ENCODE measurements at places on chromosomes 4 and X.
A peak's percentile ranks its signal among the peaks of the same experiment; 100 is the strongest.

DNA sequence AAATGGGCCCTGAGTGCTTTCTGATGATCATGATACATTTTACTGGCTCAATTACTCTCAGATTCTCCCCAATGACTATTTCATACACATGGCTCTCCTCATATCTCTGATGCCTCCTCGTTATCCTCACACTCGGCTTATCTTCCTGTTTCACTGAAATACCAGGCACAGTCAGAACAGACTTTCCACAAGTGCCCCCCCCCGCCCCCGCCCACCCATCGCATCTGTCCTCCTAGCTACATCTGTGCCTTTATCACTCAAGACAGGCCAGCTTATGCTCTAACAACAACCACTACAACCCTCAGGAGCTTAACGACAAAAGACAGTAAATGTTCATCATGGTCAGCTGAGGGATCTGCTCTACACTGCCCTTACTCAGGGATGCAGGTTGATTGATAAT lies 610.6 kb upstream of the DIPK2B start:
- DNase-seq, result no peak

DNA sequence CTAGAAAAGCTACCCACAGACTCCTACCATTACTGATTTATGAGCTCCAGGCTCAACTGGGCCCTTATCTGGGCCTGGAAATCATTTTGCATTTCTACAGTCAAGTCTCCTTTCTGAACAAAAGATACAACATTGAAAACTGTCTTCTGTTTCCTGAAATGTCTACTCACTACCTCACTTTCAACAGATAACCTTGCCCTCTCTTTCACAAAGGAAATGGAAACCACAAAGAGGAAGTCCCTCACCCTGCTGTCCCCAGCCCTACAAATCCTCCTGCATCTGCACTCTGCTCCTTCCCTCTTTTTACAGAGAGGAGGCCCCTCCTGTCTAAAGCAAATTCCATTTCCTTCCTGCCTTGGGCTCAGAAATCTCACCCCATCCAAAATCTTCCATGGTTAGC lies 24.8 kb upstream of the CYBB start:
- no peak for DNase-seq

DNA sequence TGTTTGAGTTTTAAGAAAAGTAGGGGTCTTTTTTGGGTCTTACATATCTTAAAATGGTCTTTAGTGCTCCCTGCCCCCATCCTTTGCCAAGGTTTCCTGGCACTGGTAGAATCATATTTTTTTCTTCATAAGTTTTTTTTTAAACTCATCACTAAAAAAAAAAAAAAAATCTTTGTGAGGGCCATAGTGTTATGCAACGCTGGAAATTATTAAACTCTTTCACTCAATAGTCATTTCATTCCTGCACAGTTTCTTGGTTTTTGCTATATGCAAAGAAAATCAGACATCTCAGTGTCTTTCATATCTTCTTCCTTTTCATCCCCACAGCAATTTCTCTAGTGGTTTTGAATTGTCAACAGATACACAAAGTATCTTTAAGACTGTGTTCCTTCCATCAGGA lies 95.6 kb downstream of the TMA16 start:
- DNase-seq, result no peak

GRCh38 chr4:150237110-150237872 lies 159.0 kb downstream of the DCLK2 start:
- no peak for DNase-seq

DNA sequence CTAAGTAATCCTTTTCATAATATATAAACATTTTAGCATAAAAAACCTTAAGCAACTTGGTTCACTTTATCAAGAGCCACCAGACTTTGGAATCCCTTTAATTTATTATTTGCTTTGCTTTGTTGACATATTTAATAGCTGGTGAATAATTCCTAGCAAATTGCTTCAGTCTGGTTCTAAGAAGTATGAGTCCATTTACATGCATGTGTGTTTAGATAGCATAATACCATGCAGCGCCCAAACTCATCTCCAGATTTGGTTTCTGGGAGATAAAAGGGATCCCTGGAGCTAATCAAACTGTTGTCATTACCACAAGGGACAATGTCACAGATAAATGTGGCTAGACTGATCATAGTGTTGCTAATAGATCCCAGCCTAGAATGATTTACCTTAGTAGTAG lies 111.8 kb downstream of the TMEM144 start:
- no peak for DNase-seq

GRCh38 chr4:108838451-108838850 lies 75.6 kb upstream of the ETNPPL start:
- no peak for DNase-seq

DNA sequence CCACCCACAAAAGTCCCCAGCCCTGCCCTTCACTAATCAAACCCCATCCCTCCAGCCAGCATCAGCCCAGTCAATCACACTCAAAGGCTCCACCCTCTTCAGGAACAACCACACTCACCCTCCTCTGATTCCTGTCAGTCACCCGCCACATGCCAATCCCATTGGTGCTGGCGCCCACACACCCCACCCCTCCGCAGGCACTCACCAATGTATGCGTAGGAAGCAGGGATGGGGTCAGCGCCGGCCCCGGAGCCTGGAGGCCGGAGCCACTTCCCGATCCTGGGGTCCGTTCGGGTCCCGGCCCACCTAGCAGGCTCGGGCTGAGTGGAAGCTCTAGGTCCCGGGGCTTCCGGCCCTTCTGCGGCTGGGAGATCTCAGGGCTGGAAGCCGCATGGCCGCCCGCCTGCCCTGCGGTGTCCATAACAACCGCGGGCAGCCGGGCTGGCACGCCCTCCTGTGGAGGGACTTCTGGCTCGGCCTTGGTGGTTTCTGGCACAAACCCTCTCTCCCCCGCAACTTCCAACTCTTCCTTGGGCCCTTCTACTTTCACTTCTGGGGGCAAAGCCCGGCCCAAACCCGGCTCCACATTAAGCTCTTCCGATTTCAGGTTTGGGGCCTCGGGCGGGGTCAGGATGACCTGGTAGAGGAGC lies 7.9 kb upstream of the CFP start:
- peak; percentile 68 for DNase-seq

- DNase-seq, result no peak
These were observed 328.7 kb downstream of the GABRG1 start for GRCh38 chr4:45795135-45795534.

- DNase-seq, result no peak
These were observed 27.1 kb upstream of the ALB start for GRCh38 chr4:73376976-73377375.

GRCh38 chrX:124342174-124342867 lies 4.0 kb upstream of the SH2D1A start:
- no peak for DNase-seq

GRCh38 chrX:53088136-53088974 lies 5.6 kb upstream of the KANTR start:
- DNase-seq, result peak; percentile 87

GRCh38 chrX:10079231-10079630 lies 77.5 kb upstream of the CLCN4 start:
- no peak for DNase-seq

DNA sequence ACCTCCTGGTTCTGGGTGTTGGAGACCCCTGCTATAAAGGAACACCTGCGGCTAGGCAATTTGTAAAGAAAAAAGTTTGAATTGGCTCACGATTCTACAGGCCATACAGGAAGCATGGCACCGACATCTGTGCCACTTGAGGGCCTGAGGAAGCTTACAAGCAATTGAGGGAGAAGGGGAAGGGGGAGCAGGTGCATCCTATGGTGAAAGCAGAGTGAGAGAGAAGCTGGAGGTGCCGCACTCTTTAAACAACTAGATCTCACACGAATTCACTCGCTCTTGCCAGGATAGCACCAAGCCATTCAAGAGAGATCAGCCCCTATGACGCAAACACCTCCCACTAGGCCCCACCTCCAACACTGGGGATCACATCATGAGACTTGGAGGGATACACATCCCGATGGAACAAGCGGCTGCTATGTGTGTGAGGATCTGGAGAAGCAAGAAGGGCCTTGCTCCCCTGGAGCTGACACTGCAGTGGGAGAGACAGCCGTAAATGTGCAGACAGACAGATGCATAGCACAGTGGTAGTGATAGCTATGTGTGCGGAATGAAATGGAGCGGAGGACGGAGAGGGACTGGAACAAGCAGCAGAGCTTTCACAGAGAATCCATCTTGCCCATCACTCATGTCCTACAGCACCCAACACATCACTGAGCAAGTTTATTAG lies 60.7 kb upstream of the HELT start:
- DNase-seq, result peak; percentile 34

- DNase-seq, result no peak
These were observed 19.8 kb upstream of the SHISA3 start for GRCh38 chr4:42377497-42377896.

GRCh38 chr4:172982151-172982590 lies 186.4 kb upstream of the GALNT7 start:
- DNase-seq, result no peak

GRCh38 chr4:75736862-75737261 lies 12.5 kb downstream of the USO1 start:
- DNase-seq, result no peak

- DNase-seq, result no peak
These were observed 61.7 kb downstream of the PALLD start for GRCh38 chr4:168558599-168558998.
